ENCODE measurements at places on chromosomes 4 and X. TPM values are rescaled to one million over a fixed set of nuclear protein-coding genes. Genes with fewer than 3 reads are reported as not detected.

Gene RNF175
- not detected for total RNA-seq

Gene FAM184B
- under 0.01 TPM for total RNA-seq

Gene USP17L25
- total RNA-seq: not detected

Gene NCAPG
- 7.6 TPM for total RNA-seq

Gene SPANXN4
- total RNA-seq: not detected

Gene CRLF2
- total RNA-seq: not detected

Gene TBX22
- not detected for total RNA-seq

Measured in cardiac atrium fibroblast (primary cell).